Heart right ventricle (tissue), 16 donors: ENCODE measurements at places on chromosomes 3 and 15. TPM values are rescaled to one million over a fixed set of nuclear protein-coding genes. Genes with fewer than 3 reads are reported as not detected.

Gene DNAH12
- polyA plus RNA-seq, result 0.44 TPM

Gene TEX55
- not detected for polyA plus RNA-seq

DNA sequence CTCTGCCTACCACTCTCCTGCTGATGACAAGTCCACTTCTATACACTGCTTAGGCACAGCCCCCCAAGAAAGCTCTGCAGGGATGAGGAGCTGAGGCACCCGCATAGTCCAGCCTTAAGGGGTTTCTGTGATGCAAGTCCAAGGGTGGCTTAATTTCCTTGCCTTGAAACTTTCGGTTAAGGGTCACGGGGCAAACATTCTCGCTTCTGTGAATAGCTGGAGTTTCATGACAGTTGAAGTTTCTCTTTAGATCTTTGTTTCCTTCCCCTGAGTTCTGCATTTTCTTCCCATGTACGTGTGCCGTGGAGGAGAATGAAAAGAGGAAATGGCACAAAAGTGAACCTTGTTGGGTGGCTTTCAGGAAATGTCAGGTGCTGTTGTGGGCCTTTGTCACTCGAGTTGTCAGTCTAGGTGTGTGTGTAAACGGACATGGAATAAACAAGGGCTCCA, 7.0 kb downstream of the GPR160 start:
- no peak for DNase-seq

Gene TWF2
- 62.8 TPM for polyA plus RNA-seq

DNA sequence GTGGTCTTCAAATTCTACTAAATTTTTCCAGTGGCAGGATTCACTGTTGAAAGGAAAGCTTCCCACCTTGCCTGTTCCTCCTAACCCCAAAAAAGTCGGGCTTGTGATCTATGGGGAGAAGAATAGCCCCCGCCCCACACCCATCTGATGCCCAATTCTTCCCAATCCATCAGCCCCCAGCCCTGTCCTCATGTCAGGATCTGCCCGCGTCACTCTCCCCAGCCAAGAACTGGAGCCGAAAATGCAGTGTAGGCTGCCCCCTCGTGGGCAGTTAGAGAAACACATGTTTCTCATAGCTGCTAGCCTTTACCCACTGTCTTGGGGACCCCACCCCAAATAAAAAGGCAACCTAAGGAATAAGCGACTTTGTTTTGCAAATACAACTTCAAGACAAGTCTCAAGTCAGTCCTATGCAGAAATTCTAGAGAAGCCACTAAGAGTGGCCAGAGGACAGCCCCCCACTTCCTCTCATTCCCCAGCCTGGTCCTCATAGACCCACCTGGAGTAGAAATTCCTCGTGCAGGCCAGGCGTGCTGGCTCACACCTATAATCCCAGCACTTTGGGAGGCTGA, 13.0 kb upstream of the CSK start:
- DNase-seq, result peak; percentile 58

Gene OR5K2
- polyA plus RNA-seq, result not detected

Gene LMAN1L
- polyA plus RNA-seq, result 18.4 TPM

Gene SOX2
- 0.88 TPM for polyA plus RNA-seq

Gene CCR8
- not detected for polyA plus RNA-seq

GRCh38 chr15:36218991-36219390, 360.4 kb upstream of the CDIN1 start:
- DNase-seq, result no peak

DNA sequence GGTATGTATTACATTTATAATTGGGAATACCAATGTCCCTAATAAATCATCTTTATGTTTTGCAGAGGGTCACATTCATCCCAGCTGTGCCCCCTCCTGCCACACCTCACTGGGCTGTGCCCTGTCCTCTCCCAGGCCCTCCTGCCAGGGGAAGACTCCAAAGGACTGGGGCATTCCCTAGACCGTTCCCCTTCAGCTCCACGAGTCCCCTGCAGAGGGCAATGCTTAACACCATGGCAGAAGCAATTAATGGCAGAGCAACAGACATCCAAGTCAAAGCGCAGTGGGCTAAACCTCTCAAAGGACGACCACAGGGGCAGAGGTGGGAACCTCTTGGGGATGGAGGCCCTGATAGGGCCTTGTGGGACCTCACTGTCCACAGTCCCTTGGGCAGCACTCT, 71.3 kb upstream of the SEC13 start:
- no peak for DNase-seq

Gene BNC1
- polyA plus RNA-seq, result 0.07 TPM

- DNase-seq, result no peak
Observed at GRCh38 chr15:43527016-43527801, 9.8 kb downstream of the MAP1A start.

DNA sequence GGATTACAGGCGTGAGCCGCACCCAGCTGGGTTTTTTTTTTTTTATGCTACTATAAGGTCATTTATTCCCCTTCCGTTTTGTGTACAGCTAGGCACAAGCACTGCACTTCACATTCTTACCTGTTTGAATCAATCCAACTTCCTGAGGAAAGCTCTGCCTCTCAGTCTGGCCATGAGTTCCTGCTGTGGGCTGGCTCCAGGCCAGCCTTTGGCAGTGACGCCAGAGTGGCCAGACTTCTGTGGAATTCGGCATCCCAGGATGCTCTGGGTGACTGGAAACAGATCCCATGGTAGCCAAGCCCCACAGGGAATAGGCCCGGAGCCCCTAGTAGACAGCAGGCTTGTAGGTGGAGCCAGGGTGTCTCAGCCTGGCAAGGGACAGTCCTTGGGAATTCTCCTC, 21.5 kb upstream of the TIMP4 start:
- DNase-seq, result peak; percentile 62

DNA sequence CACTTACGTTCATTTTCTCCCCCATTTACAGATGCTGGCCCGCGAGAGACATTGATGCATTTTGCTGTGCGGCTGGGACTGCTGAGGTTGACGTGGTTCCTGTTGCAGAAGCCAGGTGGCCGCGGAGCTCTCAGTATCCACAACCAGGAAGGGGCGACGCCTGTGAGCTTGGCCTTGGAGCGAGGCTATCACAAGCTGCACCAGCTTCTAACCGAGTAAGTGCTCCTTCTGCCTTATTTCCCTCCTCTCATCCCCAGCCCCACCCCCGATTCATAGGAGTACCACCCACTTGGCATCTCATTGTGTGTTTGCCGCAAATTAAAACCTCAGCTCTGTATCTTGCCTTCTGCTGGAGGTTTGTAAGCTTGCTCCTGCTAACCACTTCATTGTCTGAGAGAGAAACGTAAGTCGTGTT, 163.3 kb downstream of the AKAP13 start:
- peak; percentile 58 for DNase-seq

GRCh38 chr15:82570721-82571508, 30.7 kb upstream of the RPS17 start:
- DNase-seq, result no peak

Gene TMIE
- polyA plus RNA-seq, result 0.39 TPM

DNA sequence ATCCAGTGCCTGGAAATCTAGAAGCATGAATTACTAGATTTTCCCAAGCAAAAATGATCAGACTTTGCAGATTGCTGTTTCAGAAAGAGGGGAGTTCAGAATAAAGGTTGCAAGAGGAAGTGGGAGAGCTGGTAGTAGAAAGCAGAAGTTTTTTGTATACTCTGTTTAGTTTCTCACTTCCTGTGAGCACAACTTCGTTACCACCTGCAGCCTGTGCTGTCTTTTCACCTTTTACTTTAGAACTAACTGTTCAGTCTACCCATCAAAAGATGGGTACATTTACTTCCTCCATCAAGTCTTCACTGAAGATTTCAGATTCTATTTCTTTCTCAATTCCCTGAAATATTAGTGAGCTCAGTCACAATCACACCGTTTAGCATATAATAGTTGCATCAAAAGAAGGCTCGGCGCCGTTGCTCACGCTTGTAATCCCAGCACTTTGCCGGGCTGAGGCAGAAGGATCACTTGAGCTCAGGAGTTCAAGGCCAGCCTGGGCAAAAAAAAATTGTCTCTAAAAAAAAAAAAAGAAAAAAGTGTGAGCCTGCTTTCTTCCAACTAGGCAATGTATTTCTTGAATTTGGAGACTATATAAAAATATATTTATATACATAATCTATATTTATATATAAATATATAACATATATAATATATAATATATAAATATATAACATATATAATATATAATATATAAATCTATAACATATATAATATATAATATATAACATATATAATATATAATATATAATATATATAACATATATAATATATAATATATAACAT, 1.8 kb upstream of the CEP97 start:
- DNase-seq, result no peak

Gene RGMA
- 7.3 TPM for polyA plus RNA-seq

GRCh38 chr3:194279701-194280360, 71.3 kb downstream of the CPN2 start:
- no peak for DNase-seq

- DNase-seq, result no peak
Observed at GRCh38 chr15:60553163-60553562, 74.2 kb upstream of the ICE2 start.

- no peak for DNase-seq
Observed at GRCh38 chr3:18531662-18532061, 106.5 kb upstream of the SATB1 start.

Gene ANKRD34C
- polyA plus RNA-seq, result 0.15 TPM

DNA sequence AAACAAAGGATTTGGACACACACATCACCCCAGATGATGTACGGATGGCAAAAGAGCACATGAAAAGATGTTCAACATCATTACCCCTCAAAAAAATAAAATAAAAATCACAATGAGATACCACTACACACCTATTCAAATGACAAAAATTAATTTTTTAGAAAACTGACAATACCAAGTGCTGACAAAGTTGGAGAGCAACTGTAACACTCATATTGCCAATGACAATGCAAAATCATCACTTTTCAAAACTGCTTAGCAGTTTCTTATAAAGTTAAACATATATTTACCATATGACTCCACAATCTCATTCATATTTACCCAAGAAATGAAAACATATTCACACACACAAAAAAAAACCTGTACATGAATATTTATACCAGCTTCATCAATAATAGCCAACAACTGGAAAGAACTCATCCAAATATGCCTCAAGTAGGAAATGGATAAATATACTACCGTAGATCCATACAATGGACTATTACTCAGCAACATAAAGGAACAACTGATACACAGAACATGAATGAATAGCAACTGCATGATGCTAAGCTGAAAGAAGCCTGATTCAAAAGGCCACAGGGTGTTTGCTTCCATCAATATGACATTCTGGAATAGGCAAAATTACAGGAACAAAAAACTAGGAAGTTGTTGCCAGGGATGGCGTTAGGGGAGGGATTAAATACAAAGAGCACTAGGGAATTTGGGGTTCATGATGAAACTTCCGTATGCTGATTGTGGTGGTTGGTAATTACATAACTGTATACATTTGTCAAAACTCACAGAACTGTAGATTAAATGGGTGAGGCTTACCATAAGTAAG, 1.3 kb downstream of the FSIP1 start:
- DNase-seq, result no peak

DNA sequence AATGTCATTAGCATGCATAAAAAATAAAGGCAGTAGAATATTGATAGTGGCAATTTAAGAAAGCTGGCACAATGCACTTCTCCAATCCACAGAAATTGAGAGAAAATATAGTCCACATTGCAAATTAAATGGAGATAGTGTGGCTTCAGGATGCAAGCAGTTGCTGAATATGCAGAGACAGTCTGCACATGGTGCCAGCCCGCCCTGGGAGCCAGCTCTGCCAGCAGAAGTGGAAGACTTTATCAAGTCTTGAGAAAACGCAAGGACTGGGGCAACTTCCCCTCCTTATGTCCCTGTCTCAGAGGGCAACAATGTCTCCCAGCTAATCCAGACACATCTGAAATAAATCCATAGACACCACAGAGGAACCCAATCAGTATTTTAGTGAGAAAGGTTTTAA, 57.2 kb downstream of the MB21D2 start:
- no peak for DNase-seq

- DNase-seq, result no peak
Observed at GRCh38 chr3:195274259-195274966, 3.5 kb upstream of the XXYLT1 start.

Gene CDCP1
- 0.37 TPM for polyA plus RNA-seq

Gene TGM5
- 0.10 TPM for polyA plus RNA-seq

Gene RAB6B
- polyA plus RNA-seq, result 14.2 TPM

Gene PPP1R14D
- not detected for polyA plus RNA-seq

DNA sequence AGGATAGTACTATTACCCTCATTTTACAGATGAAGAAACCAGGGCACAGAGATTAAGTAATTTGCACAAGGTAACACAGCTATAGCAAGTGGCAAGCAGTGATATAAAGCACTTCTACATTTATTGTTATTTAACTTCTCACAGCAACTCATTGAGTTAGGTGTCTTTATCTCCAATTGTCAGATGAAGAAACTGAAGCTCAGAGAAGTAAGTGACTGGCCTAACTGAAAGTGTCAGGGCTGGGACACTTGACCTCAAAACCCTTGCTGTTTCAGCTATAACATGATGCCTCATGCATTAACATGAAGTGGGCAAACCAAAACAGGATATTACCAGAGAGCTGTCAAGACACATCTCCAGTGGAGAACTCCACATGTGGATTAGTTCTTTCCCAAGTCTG, 65.8 kb upstream of the LEKR1 start:
- DNase-seq, result no peak

DNA sequence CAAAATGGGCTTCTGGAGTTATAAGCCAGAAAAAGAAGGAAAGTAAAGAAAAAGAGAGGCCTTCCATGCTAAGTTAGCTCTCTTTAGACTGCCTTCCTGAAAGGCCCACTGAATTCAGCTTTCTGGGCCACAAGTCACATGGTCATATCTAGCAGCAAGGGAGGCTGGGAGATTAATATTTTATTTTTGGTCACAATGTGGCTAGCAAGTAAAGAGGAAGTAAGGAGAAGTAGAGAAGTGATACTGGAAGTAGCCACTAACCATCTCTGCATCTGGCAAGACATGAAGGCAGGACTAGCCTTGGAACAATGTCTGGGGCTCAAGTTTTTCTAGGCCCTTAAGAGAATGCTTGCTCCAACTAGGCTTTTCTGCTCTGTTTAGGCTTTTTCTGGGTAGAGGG, 81.8 kb upstream of the UBE2E1 start:
- DNase-seq, result no peak

GRCh38 chr3:54530091-54530490, 397.8 kb downstream of the LRTM1 start:
- DNase-seq, result no peak

Gene PROS1
- 17.2 TPM for polyA plus RNA-seq

Gene FBXL2
- 1.7 TPM for polyA plus RNA-seq

- no peak for DNase-seq
Observed at GRCh38 chr3:69723389-69723788, 15.9 kb upstream of the MITF start.

- DNase-seq, result peak; percentile 49
Observed at GRCh38 chr3:129942296-129942695, 32.2 kb upstream of the TRH start.

Gene SPTBN5
- polyA plus RNA-seq, result 0.94 TPM

DNA sequence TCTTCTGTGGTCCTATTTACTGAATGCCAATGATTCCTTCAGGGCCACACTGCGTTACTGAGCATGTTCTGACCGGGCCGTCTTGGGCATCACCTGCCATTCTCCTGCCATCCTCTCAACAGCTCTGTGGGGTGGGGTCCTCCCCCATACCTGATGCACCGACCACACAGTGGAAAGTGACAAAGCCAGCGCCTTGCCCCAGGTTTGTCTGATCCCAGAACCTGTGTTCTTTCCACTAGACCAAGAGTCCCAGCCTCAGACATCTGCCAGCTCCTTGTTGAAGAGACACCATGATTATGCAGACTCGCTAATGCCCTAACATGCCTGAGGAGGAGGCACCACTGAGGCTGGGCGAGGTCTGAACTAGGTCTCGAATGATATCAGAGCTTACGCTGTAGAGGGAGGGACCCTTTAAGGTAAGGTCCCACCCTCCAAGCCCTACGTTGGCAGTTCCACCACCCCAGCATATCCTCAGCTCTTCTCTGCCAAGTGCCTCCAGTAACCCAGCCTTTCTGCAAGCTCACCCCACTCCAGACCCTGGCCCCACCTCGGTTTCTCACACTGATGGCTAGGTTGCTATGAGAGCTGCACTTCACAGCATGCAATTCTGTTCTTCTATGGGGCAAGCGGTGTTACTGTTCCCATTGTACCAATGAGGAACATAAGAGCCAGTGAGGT, 29.8 kb upstream of the PLXNA1 start:
- no peak for DNase-seq
